ENCODE measurements at places on chromosomes 6 and 20. TPM values are rescaled to one million over a fixed set of nuclear protein-coding genes. Genes with fewer than 3 reads are reported as not detected.

The WDR27 gene
- 43.8 TPM for total RNA-seq

The F13A1 gene
- total RNA-seq = 15.3 TPM

The PPP1R14C gene
- 23.7 TPM for total RNA-seq

The SDC4 gene
- total RNA-seq = 70.9 TPM

The RIMS1 gene
- 0.17 TPM for total RNA-seq

- DNase-seq = no peak
These were observed 50.5 kb downstream of the ABRACL start for GRCh38 chr6:139079018-139079417.

DNA sequence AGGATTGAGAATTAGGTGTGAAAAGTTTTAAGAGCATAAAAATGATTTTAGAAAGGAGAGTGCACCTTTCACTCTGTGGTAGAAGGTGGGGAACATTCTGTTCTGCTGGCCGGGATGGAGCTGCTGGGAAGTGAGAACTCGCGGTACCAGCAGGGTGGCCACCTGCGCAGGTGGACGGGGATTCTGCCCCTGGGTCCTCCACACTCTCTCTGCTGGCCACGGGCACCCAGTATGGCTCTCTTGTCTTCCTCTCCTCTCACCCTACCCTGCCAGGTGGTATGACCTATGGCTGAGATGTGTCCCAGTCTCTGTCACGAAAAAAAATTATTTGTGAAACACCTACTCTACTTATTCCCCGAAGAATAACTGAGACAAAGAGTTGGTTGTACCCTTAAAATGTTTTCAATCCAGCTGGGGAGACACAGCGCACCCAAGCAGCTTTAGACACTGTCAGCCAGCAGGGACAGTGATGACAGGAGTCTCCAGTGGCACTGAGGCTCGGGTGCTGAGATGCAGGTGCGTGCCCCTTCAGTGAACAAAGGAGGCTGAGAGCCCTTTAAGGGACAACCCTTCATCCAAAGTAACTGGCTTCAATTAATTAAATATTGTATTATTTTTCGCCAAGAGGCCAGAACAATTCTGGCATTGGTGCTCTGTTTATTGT lies 195.4 kb downstream of the TBXT start:
- no peak for DNase-seq

- DNase-seq = no peak
These were observed 83.7 kb upstream of the ARMC2 start for GRCh38 chr6:108764580-108764950.

DNA sequence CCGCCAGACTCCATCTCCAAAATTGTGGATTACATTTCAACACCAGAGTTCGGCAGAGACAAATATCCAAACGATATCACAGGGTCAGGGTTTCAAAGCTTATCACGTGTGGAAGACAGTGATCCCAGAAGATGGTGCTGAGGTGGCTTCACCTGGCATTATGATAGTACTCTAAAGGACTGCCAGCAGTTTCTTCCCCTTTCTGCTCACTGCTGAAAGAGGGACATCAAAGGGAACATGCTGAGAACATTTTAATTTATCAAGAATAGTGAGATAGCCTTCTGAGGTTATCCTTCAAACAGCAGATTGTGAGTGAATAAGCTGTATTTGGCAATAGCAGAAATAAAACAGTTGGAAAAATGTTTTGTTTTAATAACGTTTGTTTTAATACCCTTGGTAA lies 79.7 kb downstream of the FIG4 start:
- DNase-seq = no peak

GRCh38 chr6:40517654-40518053 lies 69.5 kb downstream of the LRFN2 start:
- no peak for DNase-seq

- DNase-seq = no peak
These were observed 51.8 kb upstream of the MYB start for GRCh38 chr6:135129136-135129856.

DNA sequence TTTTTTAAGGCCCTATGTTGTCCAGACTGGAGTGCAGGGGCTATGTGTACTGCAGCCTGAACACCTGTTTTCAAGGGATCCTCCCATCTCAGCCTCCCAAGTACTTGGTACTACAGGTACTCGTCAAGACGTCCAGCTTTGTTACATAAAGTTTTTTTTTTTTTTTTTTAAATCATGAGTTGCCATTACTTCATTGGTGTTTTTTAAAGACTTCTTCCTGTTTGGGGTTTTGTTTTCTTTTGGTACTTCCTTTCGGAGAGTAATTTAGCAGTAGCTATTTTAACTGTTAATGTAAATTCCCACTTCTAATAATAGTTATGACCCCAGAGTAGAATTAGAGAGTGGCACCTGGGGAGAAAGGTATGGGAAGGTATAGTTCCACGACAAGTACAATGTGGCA lies 10.5 kb downstream of the ZNFX1 start:
- DNase-seq = no peak

DNA sequence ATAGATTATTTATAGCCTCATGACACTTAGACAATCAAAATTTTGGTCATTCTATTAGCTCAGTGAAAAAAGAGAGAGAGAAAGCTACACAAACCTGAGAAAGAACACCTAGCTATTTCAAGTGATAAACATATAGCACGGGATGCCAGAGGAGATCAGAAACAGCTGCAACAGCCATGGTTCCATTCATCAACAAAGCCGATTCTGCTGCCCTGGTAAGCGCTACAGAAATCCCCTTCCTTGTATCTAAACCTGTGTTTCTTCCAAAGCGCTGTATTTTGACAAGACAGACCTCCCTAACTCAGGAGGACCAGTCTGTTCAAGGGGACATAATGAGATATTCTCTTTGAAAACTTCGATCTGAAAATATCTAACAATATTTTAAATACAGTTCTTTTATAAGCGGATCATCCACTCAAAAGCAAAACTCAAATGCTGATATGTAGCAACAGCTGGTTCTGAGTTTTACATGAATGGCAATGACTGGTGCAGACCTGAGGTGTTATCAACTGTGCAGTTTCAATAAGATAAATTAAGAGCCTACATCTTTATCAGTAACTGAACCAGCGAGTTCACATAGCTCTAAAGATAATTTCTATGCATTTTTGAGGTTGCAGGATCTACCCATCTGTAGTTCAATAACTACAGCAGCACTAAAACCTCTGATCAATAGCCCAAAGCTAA lies 447.8 kb downstream of the FRK start:
- no peak for DNase-seq

Measured in colonic mucosa (tissue), 4 donors.